ENCODE measurements at places on chromosomes 1 and 21.

- no peak for DNase-seq
Observed at GRCh38 chr1:229119876-229120275, 151.0 kb upstream of the RAB4A start.

GRCh38 chr1:29670752-29671151 is 434.4 kb downstream of the PTPRU start:
- DNase-seq: no peak

GRCh38 chr1:184919892-184920291 is 54.4 kb downstream of the NIBAN1 start:
- no peak for DNase-seq

DNA sequence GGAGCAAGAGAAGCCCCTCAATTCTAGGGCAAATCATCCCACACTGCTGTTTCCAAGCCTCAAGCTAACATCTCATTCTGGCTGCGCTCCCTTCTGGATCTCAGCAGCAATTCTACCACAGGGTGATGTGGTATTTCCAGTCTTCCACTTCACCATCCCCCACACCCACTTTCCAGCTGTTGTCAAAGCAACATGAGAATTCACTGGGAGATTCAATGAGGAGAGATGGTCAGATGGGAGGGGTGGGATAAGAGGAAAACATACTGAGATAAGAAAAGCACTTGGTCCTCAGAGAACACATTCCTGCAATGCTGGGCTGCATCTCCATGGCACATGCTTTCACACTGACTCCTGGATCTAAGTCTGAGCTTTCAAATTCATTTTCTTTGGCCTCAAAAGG is 47.3 kb upstream of the LRRC52 start:
- DNase-seq: no peak

- no peak for DNase-seq
Observed at GRCh38 chr1:20775700-20776099, 11.4 kb downstream of the HP1BP3 start.

- DNase-seq: no peak
Observed at GRCh38 chr21:31711326-31711725, 20.6 kb downstream of the SCAF4 start.

DNA sequence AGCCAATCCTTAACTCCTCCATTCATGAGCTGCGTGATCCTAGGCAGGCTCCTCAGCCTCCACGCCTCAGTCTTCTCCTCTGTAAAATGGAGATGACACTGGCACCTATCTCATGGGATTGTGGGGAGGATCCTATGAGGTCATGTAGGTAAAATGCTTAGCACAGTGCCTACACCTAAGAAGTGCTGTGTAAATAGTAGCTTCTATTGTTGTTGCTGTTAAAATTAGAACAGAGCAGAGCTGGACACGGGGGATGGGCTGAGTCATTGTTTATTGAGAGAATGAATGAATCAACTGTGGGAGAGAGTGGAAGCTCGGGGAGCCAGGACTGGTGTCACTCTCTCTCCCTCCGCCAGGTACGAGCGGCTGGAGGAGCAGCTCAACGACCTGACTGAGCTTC is 43.0 kb downstream of the TMCC2 start:
- no peak for DNase-seq

GRCh38 chr1:52139817-52140540 is 1.9 kb upstream of the ZFYVE9 start:
- DNase-seq: no peak
